ENCODE measurements at places on chromosomes 2 and 18.
A peak's percentile ranks its signal among the peaks of the same experiment; 100 is the strongest.

DNA sequence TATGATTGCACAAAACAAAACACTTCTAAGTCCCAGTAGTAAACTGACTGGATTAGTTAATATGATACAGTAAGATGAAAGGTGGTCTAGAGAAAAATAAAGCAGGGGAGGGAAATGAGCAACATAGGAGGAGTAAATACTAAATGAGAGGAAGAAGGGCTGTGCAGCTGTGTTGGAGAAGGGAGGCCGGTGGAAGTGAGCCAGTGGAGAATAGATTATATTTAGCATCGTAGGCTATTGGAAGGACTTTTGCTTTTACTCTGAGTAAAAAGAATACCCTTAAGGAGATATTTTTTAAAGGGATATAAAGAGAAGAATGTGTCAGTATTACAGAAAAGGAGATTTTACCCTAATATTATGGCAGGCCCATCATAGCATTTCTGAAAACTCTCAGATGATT is 12.7 kb downstream of the WDR75 start:
- DNase-seq = no peak

GRCh38 chr2:25700221-25700660 is 26.9 kb upstream of the DTNB start:
- DNase-seq = peak; percentile 62

GRCh38 chr2:127638361-127639110 is 7.4 kb upstream of the GPR17 start:
- DNase-seq = no peak

DNA sequence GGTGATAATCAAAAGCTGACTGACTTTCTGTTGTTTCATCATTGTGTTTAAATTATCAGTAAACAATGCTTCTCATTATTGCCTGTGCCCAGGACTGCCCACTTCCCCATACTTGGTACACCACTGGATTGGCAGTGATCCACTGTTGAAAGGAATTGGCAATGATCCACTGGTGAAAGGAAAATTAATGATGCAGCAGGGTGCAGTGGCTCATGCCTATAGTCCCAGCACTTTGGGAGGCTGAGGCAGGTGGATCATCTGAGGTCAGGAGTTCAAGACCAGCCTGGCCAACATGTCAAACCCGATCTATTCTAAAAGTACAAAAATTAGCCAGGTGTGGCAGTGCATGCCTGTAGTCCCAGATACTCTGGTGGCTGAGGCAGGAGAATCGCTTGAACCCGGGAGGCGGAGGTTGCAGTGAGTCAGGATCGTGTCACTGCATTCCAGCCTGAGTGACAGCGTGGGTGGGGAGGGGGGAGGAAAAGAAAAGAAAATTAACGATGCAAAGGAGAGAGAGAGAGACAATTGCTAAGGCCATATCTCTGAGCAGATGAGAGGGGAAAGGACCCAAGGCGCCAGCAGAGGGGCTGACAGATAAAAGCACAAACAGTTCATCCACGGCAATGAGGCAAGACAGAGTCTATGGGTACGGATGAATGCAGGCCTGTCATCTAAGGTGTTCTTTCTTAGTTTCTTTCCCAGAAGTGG is 10.2 kb upstream of the GTF2A1L start:
- DNase-seq = peak; percentile 57

DNA sequence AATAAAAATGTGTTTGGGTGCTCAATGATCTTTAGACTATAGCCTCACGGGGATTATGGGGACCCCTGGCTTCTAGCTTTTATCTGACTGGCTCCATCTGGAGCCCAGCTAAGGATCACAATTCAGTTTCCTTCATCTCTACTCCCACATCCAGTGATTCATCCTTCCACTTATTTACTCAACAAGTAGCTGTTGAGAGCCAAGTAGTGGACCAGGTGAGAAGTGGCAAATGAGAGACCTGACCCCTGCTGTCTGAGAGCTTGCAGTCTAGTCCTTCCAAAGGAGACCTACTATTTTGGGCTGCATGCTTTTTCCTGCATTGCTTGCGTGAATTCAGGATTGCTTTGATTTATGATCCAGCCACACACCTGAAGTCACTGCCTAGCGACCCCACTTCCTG is 10.7 kb upstream of the DSG3 start:
- no peak for DNase-seq

DNA sequence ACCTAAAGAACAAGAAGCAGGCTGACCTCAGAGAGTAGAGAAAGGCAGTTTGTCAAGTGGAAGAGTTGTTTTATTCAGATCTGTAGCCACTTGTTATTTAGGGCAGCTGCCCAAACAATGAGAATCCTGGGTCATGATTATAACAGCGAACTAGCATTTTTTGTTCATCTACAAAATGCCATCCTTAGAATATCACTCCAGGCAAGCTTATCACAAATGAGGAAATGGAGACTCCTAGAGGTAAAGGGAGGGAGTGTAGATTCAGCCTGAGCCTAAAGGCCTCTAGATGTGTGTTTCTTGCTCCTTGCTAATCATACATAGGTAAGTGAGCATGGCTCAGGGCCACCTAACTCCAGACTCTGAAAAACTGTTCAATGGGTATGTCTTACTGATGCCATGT is 126.1 kb downstream of the HNMT start:
- no peak for DNase-seq

GRCh38 chr2:68282811-68283418 is 30.6 kb upstream of the PPP3R1 start:
- peak; percentile 66 for DNase-seq

GRCh38 chr2:10826026-10826425 is 13.4 kb upstream of the PDIA6 start:
- no peak for DNase-seq

- DNase-seq = no peak
Measured at GRCh38 chr2:98704499-98705332, 26.2 kb downstream of the MGAT4A start.

DNA sequence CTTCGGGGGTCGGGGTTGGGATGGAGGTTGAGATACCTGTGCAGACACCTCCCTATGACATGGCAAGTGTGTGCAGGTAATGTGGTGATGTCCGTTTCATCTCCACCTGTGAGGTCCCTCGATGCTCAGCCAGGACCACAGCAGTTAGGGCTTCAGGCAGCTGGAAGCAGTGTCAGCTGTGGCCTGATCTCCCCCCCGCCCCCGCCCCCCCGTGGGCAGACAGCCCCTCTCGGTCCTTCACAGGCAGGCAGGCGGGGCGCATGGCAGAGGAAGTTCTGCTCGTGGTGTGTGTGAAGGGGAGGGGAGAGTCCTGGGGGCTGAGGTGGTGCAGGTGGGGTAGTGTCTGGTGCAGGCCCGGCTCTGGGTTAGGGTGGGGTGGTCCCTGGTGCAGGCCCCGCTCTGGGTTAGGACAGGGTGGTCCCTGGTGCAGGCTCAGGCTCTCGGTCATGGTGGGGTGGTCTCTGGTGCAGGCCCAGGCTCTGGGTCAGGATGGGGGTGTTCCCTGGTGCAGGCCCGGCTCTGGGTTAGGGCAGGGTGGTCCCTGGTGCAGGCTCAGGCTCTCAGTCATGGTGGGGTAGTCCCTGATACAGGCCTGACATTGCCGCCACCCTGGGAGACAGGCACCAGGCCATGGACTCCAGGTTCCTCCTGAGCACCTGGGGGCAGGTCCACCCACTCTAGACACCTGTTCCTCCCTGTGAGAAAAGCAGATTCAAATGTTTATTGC is 94.3 kb downstream of the NFATC1 start:
- DNase-seq = no peak

All from urothelium cell line (cell line).